ENCODE measurements at places on chromosomes 13 and 19.

GRCh38 chr19:42514449-42514848, 13.8 kb downstream of the CEACAM1 start:
- no peak for DNase-seq

GRCh38 chr13:100674572-100674871, at the start of gene TMTC4:
TSS of gene TMTC4 (minus strand) at chr13:100674795. CDS start at chr13:100670362, 4,433 bp downstream.
- DNase-seq, result no peak

DNA sequence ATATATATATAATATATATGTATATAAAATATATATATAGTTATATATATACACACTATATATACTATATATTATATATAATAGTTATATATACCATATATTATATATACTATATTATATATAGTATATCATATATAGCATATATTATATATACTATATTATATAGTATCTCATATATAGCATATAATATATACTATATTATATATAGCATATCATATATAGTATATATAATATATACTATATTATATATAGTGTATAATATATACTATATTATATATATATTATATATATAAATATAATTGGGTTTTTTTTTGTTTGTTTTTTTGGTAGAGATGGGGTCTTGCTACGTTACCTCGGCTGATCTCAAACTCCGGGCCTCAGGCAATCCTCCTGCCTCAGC, 11.6 kb upstream of the HNRNPL start:
- DNase-seq, result no peak

DNA sequence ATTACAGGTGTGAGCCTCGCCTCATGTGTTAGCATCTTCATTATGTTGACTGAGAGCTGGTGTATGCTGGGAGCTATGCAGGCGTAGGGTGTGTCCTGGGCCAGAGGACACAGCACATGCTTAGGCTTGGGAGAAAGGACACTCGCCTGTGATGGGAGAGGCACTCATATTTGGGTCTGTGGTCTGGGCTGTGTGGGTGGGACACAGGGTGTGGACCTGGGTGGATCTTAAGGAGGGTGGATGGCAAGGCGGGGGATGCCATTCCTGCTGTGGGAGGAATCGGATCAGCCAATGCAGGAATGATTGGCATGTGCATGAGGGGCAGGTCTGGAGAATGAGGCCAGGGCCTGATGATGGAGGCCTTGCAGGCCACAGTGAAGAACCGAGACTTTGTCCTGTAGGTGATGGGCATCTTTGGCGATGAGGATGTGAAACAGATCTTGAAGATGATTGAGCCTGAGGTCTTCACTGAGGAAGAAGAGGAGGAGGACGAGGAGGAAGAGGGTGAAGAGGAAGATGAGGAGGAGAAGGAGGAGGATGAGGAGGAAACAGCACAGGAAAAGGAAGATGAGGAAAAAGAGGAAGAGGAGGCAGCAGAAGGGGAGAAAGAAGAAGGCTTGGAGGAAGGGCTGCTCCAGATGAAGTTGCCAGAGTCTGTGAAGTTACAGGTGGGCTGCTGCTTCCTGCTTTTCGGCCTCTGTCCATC, 55.4 kb downstream of the RYR1 start:
- DNase-seq, result no peak

DNA sequence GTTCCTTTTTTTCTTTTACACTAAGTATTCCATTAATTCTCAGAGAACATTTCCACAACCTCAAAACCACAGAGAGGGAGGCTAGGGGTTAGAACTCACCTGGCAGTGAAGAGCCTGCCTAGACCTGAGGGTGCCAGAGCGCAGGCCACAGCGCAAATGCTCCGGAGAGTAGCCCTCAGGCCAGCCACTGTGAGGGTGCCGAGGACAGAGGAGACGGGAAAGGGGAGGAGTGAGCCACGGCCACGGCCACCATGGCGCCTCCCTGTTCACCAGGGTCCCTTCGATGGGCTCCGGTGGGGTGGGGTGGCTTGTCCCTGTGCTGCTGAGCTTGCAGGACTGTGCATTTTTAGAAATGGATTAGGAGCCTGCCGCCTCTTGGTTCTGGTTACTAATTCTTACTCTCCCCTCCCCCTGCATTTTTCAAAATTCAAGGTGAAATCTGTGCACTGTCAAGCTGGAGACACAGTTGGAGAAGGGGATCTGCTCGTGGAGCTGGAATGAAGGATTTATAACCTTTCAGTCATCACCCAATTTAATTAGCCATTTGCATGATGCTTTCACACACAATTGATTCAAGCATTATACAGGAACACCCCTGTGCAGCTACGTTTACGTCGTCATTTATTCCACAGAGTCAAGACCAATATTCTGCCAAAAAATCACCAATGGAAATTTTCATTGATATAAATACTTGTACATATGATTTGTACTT, 58.8 kb downstream of the GGACT start:
- DNase-seq, result no peak

- no peak for DNase-seq
These were observed at the start of gene ZNF577 for GRCh38 chr19:51887522-51888498. TSS of gene ZNF577 (minus strand) at chr19:51887951. CDS start at chr19:51880382, 7,569 bp downstream.

- no peak for DNase-seq
These were observed 67.7 kb downstream of the EPSTI1 start for GRCh38 chr13:42924344-42924743.

- DNase-seq, result no peak
These were observed 5.9 kb downstream of the CEACAM19 start for GRCh38 chr19:44677019-44677811.

DNA sequence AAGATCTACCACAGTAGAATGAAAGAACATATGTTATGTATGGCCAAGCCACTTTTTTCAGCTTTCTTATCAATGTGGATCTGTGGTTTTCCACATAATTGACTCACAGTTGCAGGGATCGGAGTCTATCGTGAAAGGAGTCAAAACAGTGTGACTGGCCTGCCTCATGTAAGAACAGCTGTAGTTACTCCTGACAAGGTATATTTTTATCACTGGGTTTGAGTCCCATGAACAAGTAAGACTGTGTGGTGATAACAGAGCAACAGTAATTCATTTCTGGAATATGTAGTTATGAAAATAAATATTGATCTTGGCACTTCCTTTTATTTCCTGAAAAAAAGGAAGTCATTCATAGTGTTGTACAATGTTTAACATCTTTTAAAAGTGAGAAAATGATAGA, 416.6 kb downstream of the KLF12 start:
- DNase-seq, result peak; percentile 40

GRCh38 chr13:26864576-26864975, 104.0 kb upstream of the GPR12 start:
- no peak for DNase-seq

GRCh38 chr13:34020388-34020787, 202.4 kb downstream of the RFC3 start:
- DNase-seq, result peak; percentile 82

DNA sequence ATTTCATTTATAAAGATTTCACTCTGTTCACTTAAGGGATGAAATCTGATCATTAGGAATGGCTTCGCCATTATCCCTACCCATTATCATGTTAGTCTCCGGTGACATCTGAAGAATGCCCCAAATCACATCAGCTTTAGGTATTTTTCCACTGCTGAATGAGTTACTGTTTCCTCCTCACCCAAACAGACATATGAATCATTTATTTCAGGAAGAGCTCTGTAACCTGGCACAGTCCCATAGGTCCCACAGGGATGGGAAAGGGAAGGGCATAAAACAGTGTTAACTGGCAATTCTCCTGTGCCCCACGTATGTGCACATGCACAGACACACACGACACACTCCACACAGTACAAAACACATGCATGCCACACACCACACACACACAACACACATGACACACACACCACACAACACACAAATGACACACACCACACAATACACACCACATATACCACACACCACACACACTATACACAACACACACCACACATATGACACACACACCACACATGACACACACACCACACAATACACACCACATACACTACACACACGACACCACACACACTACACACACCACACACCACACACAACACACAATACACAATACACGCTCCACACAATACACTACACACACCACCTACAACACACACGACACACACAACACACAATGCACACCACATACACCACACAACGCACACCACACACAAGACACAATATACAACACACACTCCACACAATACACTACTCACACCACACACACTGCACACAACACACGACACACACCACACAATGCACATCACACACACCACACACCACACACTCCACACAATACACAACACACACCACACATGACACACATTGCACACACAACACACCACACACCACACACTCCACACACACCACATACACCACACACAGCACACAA, 15.4 kb downstream of the TMEM255B start:
- DNase-seq, result no peak

DNA sequence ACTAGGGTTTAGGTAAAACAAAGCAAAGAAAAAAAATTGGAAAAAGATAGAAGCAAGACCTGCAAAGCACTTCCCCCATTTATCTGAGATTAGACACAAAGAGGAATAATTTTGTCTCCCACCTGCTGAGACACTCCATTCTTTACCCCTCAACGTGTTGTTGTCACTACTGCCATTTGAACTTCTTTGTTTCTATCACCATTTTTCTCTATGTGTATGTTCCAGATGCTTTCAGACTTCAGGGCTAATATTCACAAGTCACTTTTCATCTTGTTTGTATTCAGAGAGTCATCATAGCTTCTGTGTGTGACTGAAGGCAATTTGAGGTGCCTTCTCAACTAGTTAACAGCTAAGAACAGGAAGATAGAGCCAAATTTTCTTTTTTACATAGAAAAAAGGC, 512.5 kb downstream of the TBC1D4 start:
- no peak for DNase-seq

- no peak for DNase-seq
These were observed 406.8 kb downstream of the MYO16 start for GRCh38 chr13:109036078-109036780.

DNA sequence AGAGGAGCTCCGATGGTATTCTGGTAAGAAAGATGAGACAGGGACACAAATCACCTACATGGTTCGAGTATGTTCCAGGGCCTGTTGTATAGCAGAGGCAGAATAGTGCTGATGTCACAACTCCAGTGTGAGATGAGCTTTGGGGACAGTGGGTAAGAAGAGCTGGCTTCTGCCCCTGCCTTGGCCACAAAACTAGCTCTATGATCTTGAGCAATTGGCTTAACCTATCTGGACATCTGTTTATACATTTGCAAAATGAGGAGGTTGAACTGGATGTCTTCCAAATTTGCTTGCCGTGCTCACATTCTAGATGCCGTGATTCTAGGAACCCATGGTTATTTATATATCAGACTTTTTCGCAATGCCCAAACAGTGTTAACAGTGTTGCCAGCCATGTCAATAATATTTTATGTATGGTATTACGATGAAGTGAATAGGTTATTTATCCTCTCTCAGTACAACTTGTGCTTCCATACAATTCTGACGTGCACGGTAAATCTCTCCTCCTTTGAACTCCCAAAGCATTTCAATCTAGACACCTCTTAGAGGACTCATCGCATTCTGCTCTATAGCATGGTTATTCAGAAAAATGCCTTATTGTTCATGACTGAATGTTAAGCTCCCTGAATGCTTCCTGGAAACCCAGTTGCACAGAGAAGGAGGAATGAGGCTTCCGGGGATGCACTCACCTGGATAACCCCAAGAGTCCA, 316.0 kb downstream of the FOXO1 start:
- DNase-seq, result no peak

GRCh38 chr13:77994166-77994565, 75.5 kb upstream of the EDNRB start:
- no peak for DNase-seq

DNA sequence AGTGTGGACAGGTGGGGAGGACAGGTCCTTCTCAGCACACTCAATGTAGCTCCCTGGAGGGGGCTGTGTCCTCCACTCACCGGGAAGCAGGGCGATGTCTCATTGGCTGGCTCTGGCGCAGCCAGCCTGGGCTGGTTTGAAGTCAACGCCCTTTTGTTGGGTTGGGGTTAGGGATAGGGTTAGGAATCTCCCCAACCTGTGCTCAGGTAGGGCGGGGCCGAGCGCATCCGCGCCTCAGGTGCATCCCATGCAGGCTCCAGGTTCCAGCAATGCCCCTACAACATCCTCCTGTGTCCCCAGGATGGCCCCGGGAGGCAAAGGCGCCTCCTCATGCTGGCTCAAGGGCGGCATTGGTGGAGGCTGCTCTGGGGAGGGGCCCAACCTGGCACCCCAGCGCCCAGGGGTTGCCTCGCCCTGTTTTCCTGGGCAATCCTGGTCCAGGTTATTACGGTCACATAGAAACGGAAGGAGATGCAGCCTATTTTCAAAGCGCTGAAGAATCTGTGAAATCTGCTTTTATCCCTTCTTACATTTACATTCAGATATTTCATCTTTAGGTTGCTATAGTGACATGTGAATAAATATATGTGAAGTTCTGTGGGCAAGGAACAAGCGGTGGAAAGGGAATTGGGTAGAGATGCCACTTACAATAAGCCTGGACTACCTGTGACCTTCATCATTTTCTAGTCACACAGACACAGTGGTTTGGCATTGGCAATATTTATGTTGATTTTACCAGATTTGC, 74.3 kb downstream of the TM9SF2 start:
- DNase-seq, result no peak

GRCh38 chr19:35208121-35208520, 20.4 kb downstream of the FAM187B start:
- no peak for DNase-seq

DNA sequence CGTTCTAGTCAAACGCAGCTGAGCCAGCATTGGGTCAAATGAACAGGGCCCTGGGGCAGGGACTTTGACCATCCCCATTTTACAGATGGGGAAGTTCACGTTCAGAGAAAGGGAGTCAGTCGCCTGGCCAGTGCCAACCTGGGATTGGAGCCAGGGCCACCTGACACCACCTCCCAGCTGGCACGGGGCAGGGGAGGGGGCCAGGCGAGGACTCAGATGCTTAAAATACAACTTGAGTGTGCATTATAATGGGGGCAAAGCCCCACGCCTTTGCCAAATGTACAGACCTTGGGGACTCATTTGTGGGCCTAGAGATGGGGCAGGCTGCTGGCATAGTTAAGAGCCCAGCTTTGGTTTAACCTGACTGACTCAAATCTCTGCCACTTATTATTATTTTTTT, 14.6 kb downstream of the PRR12 start:
- no peak for DNase-seq

GRCh38 chr19:30105727-30106126, 163.7 kb downstream of the URI1 start:
- no peak for DNase-seq

GRCh38 chr19:28607066-28607583, 605.8 kb downstream of the UQCRFS1 start:
- DNase-seq, result no peak

DNA sequence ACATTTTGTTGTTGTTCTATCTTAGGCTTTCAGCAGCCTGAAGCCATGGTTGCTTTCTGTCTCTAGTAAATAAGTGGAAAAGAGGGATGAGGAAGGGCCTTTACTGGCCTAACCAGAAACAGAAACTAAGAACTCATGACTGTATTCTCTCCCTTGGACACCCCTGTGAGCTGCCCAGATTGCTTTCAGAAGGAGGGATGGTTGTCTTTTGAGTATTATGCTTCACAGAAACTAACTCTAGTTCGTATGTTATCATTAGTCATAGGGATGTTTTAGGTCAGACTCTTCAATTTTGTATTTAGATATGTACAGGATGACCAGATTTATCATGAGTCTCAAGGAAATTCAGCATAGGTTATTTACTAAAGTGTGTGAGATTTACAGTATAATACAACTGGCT, 17.5 kb downstream of the BORA start:
- DNase-seq, result no peak

GRCh38 chr13:73687087-73687486, 447.1 kb downstream of the KLF12 start:
- DNase-seq, result no peak
